ENCODE measurements at places on chromosomes 16 and 17. TPM values are rescaled to one million over a fixed set of nuclear protein-coding genes. Genes with fewer than 3 reads are reported as not detected.

DNA sequence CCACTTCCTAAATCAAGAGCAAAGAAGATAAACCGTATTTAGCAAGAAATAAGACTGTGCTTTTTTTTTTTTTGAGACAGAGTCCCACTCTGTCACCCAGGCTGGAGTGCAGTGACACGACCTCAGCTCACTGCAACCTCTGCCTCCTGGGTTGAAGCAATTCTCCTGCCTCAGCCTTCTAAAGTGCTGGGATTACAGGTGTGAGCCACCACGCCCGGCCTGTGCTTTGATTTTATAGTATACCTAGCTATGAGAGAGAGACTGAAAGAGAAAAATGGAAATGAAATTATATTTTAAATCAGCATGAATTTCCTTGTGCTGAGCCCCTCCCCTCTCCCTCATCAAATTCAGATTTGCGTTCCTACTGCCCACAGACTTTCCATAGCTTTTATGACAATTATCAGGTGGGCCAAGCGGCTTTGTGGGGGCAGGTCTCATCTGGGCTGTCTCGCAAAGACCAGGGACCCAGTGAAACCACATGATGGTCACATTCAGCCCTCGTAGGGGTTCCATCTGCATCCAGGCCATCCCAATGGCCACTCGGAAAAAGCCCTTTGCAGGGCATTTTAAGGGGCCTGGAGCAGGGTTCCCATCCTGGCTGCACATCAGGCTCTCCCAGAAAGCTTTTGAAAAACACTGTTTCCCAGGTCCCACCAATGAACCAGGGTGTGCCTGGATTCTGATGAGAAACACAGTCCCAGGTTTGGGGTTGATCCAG is 8.5 kb downstream of the CACNG1 start:
- DNase-seq = no peak

Gene ITGB4
- 7.8 TPM for polyA plus RNA-seq

Gene CIITA
- 6.3 TPM for polyA plus RNA-seq

- no peak for DNase-seq
Observed at GRCh38 chr17:60717814-60718213, 40.2 kb downstream of the BCAS3 start.

Gene CAMKK1
- polyA plus RNA-seq = 3.7 TPM

- no peak for DNase-seq
Observed at GRCh38 chr16:19810817-19811731, 73.6 kb downstream of the GPRC5B start.

DNA sequence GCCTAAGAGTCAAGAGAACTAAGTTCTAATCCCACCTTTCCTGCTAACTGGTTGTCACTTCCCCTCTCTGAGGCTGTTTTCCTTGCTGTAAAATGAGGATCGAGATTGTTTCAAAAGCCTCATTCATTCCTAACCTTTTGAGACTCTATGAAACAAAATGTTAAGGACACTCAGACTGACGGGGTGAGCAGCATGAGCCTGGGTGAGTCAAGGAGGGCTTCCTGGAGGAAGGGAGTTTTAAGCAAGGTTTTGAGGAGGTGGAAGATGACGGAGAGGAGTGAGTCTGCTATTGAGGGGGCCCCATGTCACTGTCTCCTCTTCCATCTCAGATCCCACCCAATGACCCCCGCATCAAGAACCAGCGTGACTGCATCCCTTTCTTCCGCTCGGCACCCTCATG is 4.1 kb downstream of the EPX start:
- DNase-seq = no peak
